H1 (cell line): ENCODE measurements at places on chromosomes 2 and 18.

DNA sequence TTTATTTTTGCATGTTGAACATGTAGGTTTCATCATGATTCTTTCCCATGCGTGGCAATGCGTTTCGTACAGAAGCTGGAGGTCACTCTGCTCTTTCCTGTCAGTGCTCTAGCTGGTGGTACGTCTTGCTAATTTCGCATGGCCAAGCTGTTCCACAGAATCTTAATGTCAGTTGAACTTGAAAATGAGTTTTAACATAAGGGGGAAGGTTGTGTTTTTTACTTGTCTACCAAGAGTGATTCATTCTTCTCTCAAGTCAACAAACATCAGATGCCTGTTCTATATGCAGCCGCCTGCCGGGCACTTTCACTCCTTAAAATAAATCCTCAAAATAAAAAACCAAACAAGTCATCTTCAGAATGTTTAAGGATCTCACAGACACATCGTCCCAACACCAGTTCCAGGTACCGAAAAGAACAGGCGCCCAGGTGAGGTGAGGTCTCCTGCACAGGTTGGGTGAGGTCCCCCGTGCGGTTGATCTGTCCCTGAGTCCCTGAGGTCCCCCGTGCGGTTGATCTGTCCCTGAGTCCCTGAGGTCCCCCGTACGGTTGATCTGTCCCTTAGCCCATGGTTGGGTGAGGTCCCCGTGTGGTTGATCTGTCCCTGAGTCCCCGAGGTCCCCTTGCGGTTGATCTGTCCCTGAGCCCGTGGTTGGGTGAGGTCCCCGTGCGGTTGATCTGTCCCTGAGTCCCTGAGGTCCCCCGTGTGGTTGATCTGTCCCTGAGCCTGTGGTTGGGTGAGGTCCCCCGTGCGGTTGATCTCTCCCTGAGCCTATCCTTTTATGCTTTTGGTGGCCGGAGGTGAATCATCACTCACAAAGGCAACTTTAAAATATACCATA lies 57.0 kb upstream of the KCNG2 start:
- DNase-seq, result no peak

GRCh38 chr18:52750995-52751394 lies 411.0 kb downstream of the DCC start:
- DNase-seq, result no peak

GRCh38 chr2:176794392-176794791 lies 418.2 kb upstream of the HNRNPA3 start:
- no peak for DNase-seq

DNA sequence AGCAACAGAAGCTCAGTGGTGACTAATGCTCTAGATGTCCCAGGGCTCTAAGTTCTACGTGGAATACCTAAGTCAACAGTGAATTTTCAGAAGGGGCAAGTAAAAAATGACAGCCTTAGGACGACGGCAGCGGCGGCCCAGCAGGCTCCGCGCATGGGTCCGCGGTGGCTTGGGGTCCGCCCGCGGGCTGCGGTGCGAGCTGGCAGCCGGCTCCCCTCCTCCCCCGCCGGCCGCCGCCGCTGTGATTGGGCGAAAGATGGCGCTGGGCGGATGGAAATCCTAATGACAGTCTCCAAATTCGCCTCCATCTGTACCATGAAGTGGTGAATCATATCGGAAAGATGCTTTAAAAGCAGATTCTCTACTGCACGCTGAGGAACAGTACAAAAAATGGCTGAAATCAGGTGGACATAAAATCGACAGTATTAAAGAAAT lies 74.7 kb downstream of the HNRNPLL start:
- DNase-seq, result peak; percentile 79

GRCh38 chr2:145961846-145962245 lies 1441.9 kb upstream of the ZEB2 start:
- DNase-seq, result no peak

GRCh38 chr2:8026381-8026780 lies 655.5 kb upstream of the ID2 start:
- DNase-seq, result no peak

- no peak for DNase-seq
These were observed 1220.4 kb upstream of the ZEB2 start for GRCh38 chr2:145740302-145740701.

DNA sequence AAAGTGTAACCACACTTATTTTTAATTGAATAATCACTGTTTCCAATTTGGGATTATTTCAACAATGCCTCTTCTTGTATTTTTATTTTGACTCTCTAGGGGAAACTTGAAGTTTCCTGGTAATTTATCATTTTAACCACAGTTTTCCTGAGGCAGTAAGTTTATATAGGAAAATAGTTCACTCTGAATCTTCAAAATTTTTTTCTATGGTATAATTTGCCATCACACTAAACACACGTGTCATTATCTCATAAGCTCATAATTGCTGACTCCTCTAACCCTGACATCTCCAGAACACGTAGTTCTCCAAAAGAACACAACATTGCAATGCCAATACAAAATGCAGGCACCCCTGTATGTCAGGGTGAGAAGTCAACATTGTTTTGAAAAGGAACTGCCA lies 102.2 kb upstream of the FZD7 start:
- DNase-seq, result no peak

DNA sequence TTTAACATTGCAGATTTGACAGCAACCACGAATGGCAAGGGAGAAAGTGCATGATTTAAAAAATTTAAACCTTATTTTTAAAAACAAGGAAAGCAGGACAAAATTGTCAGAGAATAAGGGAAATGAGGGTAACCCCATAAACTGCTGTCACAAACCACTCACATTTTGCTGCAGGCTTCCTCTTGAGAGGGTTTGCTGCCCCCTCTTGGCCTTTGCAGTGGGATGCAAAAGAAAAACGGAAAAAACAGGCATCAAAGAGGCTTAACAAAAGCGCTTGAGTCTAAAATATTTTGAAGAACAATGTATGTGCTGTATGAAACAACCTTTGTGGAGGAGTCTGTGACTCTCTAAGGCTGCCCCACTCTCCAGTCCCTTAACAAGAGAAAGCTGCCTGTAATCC lies 91.6 kb downstream of the TMX3 start:
- DNase-seq, result peak; percentile 62

DNA sequence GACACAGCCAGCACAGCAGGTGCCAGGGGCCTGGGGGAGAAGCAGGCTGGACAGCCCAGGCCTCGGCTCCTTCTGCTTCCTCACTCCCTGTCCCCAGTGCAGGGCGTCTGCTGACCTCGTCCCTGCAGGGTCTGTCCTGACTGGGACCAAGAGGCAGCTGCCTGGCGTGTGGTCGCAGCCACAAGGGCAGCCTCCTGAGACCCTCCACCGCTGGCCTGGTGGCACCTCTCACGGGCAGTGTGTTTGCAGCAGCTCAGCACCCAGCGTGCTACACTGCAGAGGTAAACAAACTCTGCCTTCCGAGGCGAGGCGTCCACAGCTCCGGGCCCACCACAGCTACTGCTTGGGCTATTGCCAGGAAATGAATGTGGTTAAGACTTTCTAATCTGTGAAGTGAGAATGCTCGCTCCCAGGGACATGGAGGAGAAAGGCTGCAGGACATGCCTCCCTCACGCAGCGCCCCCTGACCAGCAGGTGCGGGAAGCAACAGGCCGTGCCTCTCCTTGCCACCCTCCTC lies 46.1 kb upstream of the HPCAL1 start:
- DNase-seq, result no peak

DNA sequence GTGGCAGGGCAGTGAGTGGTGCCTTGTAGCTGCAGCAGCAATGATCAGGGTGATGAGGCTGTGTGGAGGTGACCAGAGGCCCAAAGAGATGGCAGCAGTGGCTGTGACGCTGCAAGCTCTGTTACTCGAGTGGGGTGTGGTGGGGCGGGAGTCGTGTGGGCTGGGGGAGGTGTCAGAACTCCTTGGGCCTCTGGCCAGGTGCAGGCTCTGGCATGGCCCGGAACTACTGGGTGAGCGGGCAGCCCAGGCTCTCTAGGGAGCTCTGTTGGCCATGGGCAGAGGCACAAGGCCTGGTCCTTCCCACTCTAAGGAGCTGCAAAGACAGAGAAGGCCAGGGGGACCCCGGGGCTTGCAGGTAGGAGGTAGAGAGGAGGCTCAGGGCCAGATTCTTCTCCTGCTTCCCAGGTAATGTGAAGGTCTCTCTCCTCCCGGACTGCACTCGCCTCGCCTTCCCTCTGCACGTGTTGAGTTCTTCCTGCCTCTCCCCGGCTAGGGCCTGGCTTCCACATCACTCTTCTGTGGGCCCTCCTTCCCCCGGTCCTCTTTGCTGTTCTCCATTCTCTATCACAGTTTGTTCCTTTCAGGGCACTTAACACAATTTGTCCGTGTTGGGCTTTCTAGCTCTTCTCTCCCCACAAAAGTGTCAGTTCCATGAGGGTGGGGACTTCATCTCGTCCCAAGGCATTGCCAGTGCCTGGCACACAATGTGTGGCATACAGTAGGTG lies 114.8 kb downstream of the MCFD2 start:
- no peak for DNase-seq

- no peak for DNase-seq
These were observed 32.2 kb upstream of the IGFBP5 start for GRCh38 chr2:216727346-216728122.

DNA sequence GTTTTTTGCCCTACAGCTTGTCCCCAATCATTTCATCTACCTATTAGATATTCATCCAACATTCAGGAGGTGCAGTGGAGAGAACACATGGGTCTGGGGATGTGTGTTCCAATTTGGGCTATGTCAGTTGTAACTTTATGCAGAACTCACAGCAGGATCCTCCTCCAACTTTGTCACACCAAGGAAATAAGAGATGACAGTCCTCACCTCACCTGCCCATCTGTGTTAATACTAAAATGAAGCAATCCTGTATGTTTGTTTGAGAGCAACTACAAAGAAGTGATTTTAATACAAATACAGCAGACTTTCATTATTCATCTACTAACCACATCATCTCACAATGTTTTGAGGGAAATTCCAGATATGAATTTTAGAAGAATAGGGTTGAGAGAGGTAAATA lies 126.7 kb downstream of the ARHGAP15 start:
- no peak for DNase-seq

DNA sequence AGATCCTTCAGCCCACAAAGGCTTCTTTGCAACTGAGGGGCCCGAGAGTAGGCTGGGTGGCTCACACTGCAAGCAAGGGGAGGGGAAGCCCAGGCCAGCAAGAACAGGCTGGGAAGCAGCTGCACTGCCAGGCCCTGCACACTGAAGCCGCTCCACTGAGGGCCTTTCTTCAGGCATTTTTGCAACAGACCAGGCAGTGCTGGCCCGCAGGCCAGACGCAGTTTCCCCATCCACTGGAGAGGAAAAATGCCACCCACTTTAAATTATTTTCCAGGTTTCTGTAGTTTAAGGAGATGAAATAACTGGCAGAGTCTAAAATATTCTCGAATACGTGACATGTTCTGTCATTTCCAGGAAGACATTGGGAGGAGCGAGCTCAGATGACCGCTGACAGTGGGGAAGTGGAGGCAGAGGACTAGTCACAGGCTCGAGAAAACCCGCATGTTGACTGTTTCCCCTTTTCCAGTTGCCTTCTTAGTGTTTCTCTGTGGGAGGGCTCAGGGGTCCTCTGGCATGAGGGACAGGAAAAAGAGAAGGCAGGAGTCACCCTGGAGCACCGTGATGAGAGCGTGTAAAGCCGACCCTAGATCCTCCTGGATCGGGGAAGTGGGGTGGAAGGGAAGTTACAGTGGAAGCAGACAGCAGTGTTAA lies 53.3 kb upstream of the B3GNT7 start:
- DNase-seq, result no peak

DNA sequence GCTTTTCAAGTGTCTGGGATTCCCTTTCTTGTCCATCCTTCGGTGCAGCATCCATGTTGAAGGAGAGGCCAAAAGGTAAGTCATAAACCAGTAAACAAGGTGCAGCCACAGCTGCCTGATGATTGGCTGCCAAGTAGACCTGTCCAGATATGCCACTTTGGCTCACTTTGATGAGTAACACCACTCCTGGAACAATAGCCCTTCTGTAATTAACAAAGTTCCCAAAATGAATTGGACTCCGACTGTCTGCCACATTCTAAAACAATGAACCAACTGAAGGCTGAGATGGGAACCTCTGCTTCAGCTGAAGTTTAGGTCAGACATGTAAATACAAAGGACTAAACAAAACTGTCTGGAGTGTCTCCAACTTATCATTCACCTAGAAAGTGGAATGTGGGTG lies 82.2 kb upstream of the LGALSL start:
- no peak for DNase-seq

DNA sequence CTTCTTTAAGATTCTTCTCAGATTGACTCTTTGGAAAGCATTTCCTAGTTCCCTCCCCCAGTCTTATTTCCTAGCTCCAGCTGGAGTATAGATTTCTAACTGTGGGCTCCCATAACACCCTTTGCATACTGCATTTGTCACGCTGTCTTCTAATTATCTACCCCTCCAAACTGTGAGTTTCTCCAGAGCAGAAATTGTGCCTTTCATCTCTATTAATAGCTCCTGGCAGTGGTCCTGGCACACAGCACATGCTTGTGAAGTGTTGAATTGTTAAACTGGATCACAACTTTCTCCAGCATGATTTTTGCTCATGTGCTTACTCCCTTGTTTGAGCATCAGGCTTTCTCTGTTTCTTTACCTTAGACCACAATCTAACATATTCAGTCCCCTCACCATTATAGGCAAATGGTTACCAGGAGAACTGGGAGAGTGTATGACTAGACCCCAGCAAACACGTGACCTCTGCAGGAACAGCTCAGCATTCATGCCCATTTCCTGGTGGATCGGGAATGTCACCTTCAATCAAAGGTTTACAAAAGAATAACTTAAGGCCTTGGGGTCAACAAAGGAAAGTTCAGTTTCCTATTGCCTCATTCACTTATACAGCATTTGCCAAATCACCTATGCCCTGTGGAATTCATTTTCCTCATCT lies 175.7 kb upstream of the TANK start:
- no peak for DNase-seq

DNA sequence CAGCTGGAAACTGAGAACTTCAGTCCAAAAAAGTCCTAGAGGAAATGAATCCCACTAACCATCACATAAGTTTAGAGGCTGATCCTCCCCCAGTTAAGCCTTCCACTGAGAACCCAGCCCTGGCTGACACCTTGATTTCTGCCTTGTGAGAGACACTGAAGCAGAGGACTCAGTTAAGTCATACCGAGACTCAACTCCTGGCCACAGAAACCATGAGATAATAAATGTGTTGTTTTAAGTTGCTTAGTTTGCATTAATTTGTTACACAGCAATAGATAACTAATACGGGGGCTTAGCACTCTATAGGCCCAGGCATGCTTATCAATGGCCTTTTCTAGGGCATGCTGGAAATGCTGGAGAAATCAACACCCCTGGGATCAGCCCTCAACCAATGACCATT lies 3.4 kb upstream of the ADD2 start:
- no peak for DNase-seq

DNA sequence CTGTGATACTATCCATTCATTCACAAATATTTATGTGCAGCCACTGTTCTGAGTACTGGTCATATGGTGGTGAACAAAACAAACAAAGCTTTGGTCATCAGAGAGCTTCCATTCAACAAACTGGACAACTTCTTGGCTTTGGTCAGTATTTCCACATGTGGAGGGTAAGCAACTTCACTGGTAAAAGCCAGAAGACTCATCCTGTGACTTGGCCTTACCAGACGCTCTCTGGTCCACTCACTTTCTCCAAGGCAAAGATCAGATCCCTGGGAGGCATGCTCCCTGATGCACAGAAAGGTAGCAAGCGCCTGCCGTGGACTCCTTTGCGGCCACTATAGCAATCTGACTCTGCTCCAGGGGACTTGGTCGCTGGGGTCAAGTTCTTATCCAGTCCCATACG lies 179.5 kb downstream of the EN1 start:
- no peak for DNase-seq
